Neural crest cell (in vitro differentiated cells): ENCODE measurements at places on chromosomes 1 and 21. TPM values are rescaled to one million over a fixed set of nuclear protein-coding genes. Genes with fewer than 3 reads are reported as not detected.

The LRRC71 gene
- not detected in 2 replicates for total RNA-seq

The CACNA1S gene
- total RNA-seq, result 0.07 TPM in 2 replicates

The DPT gene
- total RNA-seq, result not detected in 2 replicates

The BARHL2 gene
- total RNA-seq, result not detected in 2 replicates

The TTC22 gene
- total RNA-seq, result not detected in 2 replicates

DNA sequence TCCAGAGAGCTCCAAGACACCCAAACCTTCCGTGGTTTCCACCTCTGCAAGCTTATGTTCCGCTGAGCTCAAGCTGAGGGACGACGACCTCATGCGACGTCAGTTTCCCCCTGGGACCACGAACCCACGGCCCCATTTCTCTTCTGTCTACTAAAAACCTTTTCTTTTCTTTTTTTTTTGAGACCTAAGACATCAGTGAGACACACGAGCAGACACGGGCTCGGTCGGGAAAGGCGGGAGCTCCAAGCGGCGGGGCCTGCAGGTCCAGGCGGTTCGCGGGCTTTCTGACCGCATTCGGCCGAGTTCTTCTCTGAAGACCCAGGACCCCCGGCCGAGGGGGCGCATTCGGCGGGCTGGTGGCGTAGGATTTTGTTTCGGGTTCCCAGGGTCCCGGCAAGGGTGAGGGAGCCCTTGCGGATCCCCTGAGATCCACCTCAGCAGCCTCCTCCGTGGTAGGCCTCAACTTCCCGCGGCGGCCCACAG lies 402 bp downstream of the C21orf58 start:
- no peak for DNase-seq

GRCh38 chr1:25797939-25798338 lies 2.1 kb upstream of the SELENON start:
- peak; percentile 42 for DNase-seq

DNA sequence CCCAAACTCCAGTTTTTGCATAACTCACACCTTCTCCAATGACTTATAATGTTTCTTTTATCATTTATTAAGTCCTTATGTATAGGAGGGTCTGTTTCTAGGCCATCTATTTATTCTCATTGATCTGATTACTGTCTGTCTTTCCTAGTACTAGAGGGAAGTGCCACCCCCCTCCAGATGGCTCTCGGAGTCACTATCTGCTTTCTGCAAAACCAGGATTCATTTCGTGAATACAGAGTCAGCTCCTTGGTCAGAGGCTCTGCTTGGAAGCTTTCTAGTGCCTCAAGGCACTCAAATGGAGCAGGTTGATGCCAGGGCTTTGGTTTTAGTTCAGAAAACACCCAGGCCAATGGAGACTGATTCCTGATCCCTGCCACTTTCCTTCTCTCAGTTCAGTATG lies 102.3 kb upstream of the CD34 start:
- DNase-seq, result no peak

DNA sequence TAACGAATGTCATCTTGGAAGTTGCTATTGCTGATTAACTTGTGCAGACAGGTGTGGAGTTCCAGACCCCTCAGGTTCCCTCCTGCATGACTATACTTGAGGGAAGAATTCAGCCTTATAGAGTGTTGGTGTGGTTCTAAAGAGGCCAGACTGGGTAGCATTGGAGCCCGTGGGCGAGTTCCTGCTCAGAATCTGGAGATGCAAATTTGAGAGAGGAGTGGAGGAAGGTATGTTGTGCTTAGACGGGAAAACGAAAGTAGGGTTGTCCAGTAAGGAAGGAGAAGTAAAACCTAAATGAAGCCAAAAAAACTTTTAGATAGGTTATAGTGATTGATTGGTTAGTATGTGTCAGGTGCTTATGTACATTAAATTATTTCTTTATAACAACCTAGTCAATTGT lies 79.2 kb downstream of the ZNF326 start:
- DNase-seq, result no peak

DNA sequence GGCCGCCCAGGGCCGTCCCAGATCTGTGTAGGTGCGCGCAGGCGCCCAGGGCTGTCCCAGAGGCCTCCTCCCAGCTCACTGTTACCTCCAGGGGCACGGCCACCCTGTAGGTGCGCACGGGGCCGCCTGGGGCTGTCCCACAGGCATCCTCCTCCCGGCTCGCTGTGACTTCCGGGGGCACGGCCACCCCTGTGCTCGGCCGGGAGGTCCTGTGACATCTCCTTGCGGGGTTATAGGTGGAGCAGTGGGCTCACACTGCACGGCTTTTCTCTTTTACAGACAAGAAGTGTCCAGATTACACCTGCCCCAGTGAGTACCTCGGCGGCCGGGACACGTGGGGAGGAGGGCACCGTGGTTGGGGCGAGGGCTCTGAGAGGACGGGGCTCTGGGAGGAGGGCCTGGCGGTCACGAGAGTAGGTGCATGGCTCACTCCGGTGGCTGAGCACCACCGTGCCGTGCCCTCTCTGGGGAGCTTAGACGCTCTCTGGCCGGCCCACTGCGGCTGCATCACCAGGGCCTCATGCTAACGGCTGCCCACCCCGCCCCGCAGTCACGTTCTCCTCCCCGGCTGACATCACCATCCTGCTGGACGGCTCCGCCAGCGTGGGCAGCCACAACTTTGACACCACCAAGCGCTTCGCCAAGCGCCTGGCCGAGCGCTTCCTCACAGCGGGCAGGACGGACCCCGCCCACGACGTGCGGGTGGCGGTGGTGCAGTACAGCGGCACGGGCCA lies 21.4 kb downstream of the COL6A1 start:
- DNase-seq, result no peak
